ENCODE measurements at places on chromosomes 13 and 19. TPM values are rescaled to one million over a fixed set of nuclear protein-coding genes. Genes with fewer than 3 reads are reported as not detected.

- DNase-seq: no peak
Observed at GRCh38 chr13:43058831-43059230, 35.4 kb downstream of the DNAJC15 start.

DNA sequence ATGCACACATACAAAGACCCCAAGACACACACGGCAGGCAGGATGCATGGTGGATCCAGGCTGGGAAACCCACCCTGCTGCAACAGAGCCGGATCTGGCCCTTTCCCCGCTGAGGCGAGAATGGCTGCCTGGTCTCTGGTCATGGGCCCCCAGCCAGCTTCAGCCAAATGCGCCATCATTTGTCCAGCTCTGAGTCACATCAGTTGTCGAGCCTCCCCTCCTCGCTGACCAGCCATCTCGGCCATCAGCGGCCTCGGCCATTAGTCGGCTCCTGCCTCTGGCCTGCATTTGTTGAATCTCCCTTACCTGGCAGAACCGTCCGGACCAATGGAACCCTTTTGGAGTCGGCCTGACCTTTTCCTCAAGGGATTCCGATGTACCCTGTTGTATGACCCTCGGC, 38.5 kb upstream of the POU2F2 start:
- DNase-seq: no peak

DNA sequence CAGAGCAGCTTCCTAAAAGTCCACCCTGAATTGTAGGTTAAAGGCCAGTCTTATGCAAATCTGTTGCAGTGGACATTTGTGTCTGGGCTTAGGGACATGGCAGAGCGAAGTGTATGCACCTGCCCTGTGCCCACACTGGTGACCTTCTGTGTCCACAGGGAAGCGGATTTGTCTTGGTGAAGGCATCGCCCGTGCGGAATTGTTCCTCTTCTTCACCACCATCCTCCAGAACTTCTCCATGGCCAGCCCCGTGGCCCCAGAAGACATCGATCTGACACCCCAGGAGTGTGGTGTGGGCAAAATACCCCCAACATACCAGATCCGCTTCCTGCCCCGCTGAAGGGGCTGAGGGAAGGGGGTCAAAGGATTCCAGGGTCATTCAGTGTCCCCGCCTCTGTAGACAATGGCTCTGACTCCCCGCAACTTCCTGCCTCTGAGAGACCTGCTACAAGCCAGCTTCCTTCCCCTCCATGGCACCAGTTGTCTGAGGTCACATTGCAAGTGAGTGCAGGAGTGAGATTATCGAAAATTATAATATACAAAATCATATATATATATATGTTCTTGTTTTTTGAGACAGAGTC, 25.5 kb downstream of the CYP2B6 start:
- no peak for DNase-seq

DNA sequence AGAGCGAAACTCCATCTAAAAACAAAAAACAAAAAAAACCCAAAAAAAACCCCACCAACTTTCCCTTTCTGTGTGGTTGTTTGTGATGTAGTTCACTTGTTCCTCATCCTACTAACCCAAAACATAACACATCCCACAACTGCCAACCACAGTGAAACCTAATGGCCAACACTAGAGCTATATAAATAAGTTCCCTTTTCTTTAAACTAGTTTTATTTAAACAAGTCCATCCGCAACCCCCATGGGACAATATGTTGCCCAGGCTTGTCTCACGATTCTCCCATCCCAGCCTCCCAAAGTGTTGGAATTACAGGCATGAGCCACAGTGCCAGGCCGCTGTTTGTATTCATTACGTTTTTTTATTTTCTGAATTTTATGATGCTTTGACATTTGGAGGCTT, 71.2 kb upstream of the ADGRE5 start:
- DNase-seq: no peak

DNA sequence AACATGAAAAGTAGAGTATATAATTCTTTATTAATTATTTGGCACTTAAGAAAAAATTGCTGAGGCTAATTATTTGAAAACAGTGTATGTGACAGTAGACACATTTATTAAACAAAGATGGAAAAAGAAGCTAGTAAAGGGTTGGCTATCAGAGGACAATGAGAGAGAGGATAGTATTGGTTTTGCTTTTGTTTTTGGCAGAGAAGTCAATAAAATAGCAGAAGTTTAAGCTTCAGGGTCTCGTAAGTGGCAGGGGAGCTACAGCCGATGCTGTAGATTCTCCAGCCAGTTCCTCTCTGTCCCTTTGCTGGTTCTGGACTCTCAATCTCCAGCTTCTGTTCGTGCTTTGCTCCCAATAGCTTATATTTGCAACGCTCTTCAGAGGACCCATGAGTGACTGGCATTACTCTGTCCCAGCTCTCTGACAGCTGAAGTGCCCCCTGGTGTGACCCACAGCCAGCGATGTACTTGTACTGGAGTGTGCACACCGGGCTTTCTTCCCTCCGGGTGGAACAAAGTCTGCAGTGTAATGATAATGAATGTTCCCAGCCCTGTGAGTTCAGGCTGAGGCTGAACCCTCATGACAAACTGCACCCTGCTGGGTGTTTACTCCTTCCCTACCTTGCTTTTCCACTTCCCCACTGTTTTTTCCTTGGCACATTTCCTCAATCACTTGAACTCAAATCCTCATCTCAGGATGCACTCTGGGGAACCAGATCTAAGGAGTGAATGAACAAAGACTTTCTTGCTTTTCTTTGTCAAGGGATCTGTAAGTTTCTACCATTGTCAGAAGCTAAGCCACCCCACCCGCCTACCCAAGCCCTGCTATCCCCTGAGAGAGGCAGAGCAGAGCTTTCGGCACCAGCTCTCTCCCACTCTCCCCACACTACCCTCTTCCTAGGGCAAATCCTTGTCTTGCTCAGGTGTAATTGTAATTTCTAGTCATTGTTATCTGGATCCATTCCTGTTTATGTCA, 254.8 kb downstream of the LHFPL6 start:
- DNase-seq: no peak

Gene LIM2
- polyA plus RNA-seq: not detected

- DNase-seq: no peak
Observed at GRCh38 chr19:2810141-2811091, 9.3 kb upstream of the ZNF554 start.

GRCh38 chr19:3268326-3268725, 43.9 kb downstream of the CELF5 start:
- DNase-seq: no peak

Gene IL17D
- polyA plus RNA-seq: 3.7 TPM

Gene APOC4
- not detected for polyA plus RNA-seq

Gene VAV1
- 3.6 TPM for polyA plus RNA-seq

DNA sequence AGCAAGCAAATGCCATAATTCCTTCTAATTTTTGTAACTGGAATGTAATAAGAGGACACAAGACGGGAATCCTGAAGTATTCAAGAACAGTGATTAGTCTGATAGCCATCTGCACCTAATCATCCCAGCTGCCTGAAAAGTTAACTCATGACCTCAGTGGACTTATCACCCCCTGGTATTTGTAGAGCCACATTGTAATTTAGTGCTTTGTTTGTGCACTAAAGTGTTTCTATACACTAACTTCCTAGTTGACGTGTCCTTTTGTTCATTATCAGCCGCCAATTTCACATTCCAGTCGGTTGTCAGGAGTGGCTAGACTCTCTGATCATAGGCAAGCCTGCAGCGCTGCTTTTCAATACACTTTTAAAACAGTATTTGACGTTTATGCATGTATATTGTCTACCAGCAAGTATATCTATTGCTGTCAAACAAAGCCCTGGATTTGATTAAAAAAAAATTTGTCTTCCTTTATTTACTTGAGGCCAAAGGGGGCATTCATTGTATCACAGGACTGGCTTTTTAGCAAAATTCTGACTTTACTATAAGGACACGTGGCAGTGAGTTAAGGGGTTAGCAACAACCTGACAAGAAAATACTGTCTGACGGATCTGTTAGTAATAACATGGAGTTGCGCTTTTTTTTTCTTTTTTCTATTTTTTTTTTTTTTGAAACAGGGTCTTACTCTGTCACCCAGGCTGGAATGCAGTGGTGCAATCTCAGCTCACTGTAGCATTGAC, 10.4 kb upstream of the SOX21 start:
- no peak for DNase-seq

Gene NLRP11
- 0.13 TPM for polyA plus RNA-seq

Gene ZNF536
- polyA plus RNA-seq: 0.27 TPM

DNA sequence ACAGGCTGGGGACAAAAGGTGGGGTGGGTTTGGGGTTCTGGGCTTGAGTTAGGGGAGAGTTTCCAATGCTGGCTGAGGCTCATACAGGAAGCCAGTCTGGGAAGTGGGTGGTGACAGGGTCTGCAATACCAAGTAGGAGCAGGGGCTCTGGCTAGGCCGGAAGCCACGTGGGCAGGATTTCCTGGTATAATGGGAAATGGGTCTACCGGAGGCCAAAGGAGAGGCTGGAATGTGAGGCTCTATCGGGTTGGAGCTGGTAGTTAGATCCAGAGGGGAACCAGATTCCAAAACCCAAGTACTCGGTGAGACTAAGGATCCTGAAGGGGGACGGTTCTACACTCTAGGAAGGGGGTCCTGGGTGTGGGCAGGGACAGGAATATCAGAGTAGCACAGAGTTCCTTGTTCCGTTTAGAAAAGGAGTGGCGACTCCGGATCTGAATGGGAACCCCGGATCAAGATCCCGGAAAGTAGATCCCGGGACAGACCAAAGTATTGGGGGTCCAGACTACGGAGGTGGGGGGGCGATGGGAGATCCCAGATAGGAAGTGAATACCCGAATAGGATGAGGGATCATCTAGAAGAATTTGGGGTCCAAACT, 802 bp downstream of the CDC37 start:
- no peak for DNase-seq

DNA sequence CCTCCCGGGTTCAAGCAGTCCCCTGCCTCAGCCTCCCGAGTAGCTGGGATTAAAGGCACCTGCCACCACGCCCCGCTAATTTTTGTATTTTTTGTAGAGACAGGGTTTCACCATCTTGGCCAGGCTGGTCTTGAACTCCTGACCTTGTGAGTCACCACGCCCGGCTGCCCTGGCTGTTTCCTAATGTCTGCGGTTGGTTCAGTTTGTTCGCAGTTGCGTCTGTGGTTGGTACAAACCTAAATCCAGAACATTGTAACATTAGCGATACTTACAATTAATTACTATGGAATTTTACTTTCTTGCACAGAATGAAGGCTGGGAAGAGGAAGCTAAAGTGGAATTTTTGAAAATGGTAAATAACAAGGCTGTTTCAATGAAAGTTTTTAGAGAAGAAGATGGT, 38.1 kb downstream of the RNF17 start:
- DNase-seq: no peak

DNA sequence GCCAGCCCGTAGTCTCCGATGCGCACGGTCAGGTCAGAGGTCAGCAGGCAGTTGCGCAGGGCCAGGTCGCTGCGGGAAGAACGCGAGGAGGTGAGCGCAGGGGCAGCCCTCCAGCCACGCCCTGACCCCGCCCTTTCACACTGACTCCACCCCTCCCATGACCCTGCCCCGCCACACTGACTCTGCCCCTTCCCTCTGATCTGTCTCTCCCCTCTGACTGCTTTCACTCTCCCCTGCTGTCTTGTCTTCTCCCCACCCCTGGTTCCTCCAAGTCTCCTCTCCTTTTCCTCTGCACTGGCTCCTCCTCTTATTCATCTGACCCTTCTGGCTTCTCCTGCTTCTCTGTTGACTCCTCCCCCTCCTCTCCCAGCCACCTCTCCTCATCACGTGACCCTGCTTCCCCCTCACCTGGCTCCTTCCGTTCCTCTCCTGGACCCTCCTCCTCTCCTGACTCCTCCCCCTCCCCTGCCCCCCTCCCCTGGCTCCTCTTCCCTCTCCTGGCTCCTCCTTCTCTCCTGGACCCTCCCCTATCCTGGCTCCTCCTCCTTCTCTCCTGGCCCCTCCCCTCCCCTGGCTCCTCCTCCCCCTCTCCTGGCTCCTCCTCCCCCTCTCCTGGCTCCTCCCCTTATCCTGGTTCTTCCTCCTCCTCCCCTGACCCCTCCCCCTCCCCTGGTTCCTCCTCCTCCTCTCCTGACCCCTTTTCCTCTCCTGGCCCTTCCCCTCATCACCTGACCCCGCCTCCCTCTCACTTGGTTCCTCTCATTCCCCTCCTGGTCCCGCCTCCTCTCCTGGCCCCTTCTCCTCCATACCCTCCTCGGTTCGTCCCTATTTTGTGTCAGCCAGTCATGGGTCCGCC, 9.9 kb downstream of the LMTK3 start:
- DNase-seq: no peak

Gene BRD4
- 30.1 TPM for polyA plus RNA-seq

Data from ovary (tissue), 10 donors.